Astrocyte of the hippocampus (primary cell): ENCODE measurements at places on chromosomes 12 and 14.
A peak's percentile ranks its signal among the peaks of the same experiment; 100 is the strongest.

- DNase-seq, result peak; percentile 34
These were observed 57.2 kb upstream of the MAX start for GRCh38 chr14:65159281-65160062.

GRCh38 chr12:9944391-9944790, 12.2 kb upstream of the CLEC2A start:
- DNase-seq, result no peak

DNA sequence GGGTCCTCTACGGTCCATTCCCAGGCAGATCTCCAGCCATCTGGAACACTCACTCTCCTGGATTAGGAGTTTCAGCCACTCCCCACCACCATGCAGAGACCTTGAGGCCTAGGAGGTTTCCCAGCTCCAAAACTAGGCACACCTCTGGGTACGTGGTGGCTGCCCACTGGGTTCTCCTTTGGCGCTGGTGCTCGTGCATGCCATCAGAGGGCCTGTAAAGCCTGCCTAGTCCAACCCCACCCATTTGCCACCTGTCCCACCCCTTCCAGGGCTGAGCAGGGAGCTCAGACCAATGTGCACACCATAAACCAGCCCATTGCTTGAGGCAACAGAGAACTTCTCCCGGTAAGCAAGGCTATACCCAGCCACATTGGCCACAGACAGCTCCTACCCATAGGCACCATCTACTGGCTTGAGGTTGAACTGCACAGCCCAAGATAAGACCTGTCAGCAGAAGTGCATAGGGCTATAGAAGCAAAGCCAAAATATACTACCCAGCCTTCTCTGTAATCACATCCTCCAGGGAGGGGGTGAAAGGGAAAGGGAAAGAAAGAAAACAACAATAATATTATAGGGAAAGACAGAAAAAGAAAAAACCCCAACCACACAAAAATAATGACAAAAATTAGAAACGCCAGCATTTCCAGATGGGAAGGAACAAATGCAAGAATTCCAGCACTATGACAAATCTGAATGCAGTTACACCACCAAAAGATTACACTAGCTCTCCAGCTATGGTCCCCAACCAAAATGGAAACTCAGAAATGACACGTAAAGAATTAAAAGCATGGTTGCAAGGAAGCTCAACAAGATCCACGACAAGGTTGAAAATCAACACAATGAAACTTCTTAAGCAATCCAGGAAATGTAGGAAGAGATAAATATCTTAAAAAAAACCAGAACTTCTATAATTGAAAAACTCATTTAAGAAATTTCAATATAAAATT, 111.9 kb upstream of the CCDC175 start:
- peak; percentile 76 for DNase-seq

- DNase-seq, result peak; percentile 80
These were observed 652 bp downstream of the BAZ1A start for GRCh38 chr14:34874386-34875030.

DNA sequence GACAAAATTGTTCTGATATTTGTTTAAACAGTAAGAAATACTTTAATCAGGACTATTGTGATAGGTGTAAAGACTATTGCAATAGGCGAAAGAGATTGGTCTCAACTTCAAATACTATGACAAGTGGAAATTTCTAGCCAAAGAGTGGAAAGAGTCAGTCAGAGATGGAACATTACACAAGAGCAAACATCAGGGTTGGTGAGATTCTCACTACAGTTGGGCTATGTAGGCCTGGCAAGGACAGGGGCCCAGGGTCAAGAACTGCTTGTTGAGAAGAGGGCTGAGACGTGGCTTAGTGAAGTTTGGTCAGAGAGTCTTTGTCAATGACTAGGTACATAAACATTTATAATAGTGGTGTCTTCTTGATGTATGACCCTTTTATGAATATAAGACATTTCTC, 19.4 kb downstream of the CAND1 start:
- no peak for DNase-seq

DNA sequence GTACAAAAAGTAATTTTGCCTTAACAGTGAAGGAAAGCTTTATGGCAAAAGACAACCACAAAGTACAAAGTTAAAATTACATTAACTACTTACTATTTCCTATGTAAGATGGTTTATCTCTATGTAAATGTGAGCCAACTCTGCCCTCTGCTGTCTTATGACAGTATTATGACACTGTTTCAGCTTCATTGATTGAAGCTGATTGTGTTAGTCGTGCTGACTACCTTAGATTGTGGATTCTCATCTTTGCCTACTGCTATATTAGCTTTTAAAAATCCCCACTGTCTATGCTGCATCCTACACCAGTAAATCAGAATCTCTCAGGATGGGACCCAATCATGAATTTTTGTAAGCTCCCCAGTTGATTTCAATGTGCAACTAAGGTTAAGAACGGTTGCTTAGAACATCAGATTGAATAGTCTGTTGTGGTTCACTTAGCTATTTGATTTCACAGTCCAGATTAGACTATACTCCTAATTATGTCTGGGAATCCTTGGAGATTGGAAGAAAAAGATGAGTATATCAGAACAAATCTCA, 12.2 kb upstream of the SPTB start:
- peak; percentile 71 for DNase-seq

GRCh38 chr14:61588419-61588901, 106.9 kb upstream of the HIF1A start:
- peak; percentile 47 for DNase-seq

DNA sequence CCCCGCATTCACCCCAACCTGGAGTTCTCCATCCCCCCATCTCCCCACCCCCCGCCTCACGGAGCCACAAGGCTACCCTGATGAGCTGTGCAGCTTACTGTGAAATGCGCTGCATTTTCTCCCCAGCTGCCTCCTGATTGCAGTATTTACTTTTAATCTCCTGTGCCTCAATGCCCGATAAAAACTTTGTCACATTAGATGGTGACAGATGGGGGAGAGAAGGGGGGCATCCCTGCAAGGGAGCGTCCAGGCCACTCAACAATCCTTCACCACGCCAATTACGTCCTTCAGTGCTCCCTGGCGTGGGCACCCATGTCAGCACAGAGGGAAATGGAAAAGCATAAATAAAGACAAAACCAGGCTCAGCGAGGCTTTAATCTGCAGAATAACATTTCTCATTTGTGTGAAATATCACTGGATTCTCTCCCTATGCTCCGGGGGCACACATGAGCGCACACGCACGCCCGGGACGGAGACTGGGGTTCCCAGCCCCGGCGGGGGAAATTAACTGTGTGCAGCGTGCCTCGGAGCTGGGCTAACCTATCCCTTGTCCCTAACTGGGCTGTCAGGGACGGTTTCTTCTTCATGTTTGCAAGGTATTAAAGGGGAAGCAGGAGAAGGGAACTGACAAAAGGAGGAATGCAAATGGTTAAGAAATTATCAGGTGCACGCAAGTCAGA, 186.7 kb upstream of the VASH1 start:
- DNase-seq, result no peak

- DNase-seq, result no peak
These were observed 44.2 kb downstream of the CLMN start for GRCh38 chr14:95275494-95275893.

GRCh38 chr14:93729993-93730392, 58.3 kb downstream of the PRIMA1 start:
- DNase-seq, result peak; percentile 21

DNA sequence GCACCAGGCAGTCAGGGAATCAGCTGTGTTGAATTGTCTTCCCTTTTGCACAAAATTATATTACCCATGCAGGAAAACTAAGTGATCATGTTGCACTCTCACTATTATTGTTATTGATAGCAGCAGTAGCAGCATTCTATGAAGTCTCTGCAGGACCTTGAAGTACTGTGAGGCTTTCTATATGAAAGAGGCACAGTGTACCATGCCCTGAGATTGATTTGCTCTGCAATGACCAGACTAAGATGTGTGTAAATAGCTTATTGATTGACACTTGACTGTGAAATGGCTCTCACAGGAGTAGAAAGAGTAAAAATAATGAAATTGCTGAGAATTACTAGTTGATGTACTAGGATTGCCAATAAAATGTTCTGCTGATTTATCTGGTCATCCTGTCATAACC, 99.9 kb downstream of the KICS2 start:
- DNase-seq, result no peak

- no peak for DNase-seq
These were observed 241.0 kb downstream of the EMP1 start for GRCh38 chr12:13437541-13437940.

- DNase-seq, result no peak
These were observed 283.7 kb downstream of the FBXL14 start for GRCh38 chr12:1310653-1311052.

DNA sequence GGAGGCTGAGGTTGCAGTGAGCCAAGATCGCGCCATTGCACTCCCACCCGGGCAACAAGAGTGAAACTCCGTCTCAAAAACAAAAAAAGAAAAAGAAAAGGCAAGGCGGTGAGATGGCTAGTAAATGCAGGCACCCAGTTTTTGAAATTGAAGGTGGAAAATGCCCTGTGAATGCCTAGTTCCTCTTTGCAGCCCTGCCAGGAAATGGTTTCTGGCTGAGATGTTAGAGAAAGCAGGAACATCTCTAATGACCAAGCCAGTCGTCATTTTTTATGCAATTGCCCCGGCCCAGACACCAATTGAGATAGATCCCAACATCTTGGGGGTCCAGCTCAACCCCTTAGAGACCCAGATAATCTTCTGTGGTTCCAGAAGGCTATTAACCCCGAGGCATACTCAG, 17.0 kb downstream of the SLC8A3 start:
- DNase-seq, result no peak

DNA sequence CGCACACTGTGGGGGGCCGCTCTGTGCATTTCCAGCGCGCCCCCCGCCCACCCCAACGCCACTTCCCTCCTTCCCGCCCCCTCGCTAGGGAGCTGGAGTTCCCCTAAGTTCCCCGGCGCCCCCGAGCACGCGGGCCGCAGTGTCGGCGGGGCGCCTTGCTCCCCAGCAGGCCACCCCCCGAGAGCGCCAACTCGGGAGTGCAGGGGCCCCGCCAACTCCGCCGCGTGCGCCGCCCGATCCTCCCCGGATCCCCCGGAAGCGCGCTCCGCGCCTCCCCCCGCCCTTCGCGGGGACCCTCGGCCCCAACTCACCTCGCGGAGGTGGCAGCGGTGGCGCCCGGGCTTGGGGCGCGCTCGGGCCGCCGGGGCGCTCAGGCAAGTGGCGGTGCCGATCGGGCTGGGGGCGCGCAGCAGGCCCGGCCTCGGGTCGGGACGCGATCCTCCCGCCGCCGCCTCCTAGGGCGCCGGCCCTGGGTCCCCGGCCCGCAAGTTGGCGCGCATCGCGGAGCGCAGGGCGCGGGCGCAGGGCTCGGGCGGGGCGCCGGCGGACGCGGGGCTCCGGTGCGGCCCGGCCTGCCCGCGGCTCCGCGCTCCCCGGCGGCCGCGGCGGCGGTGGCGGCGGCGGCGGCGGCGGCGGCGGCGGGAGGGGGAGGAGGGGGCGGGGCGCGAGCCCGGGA, at the start of gene NCOR2:
NCOR2 (minus strand) TSS at position 616 of the 676 bp plus-strand sequence. CDS start 72,361 bp downstream, outside the sequence.
- DNase-seq, result peak; percentile 66

DNA sequence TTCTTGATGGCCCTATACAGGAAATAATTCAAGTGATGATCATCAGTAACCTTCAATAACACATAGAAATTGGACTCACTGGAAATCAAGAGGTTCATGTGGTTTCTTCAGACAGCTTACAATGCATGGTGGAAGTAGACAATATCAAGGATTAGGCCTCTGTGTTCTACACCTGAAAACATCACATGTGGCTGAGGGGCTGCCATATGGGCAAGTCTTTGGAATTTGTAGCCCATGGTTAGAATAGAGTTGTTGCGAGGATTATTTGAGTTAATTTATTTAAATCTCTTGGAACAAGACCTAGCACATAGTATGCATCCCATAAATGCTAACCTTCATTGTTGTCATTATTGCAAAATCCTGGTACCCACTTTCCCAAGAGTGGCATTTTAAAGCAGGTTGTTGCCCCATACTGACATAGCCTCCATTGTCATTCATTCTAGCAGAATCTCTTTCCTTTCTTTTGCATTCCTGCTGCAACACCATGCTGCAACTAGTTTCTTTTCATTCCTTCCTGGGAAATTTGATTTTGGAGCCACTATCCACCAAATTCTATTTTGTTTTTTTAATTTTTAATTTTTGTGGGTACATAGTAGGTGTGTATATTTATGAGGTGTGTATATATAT, 352.7 kb upstream of the NAV3 start:
- DNase-seq, result no peak

DNA sequence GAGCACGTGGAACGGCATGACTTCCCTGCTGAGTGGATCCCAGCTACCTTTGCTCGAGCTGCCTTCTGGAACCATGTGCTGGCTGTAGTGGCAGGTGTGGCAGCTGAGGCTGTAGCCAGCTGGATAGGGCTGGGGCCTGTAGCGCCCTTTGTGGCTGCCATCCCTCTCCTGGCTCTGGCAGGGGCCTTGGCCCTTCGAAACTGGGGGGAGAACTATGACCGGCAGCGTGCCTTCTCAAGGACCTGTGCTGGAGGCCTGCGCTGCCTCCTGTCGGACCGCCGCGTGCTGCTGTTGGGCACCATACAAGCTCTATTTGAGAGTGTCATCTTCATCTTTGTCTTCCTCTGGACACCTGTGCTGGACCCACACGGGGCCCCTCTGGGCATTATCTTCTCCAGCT, 14.8 kb upstream of the ESPL1 start:
- no peak for DNase-seq

DNA sequence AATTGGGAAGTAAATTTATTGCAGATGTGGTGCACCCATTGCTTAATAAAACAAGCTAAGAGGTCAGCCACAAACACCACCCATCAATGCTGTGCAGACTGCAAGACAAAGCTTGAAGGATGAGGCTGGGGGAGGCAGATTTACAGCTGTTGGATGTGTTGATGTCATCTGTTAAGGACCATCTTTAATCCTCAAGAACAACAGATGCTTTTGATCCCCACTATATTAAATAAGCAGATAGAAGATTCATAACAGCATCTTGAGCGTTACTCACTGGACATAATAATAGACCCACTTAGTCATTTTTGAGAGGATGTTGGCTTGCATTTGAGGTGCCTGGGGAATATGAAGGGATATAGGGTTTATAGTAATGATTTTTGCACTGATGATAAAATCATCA, 58.8 kb downstream of the GPR68 start:
- no peak for DNase-seq

DNA sequence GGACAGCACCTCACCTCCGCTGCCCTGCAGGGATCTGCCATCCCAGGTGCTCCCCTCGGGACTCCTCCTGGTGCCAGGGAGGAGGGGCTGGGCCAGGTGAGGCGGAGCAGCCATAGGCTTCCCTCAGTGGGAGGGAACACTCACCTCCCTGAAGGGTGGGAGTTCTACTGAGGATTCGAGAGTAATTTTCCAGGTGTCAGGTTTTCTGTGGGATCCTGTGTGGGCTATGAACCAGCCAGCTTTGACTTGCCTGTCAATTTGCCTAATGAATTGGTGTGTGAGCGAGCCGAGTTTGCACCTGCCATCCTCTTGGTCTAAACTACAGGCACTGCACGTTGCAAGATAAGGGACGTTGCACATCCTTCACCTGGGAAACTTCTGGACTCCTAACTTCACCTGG, 50.3 kb downstream of the NOC4L start:
- DNase-seq, result no peak

DNA sequence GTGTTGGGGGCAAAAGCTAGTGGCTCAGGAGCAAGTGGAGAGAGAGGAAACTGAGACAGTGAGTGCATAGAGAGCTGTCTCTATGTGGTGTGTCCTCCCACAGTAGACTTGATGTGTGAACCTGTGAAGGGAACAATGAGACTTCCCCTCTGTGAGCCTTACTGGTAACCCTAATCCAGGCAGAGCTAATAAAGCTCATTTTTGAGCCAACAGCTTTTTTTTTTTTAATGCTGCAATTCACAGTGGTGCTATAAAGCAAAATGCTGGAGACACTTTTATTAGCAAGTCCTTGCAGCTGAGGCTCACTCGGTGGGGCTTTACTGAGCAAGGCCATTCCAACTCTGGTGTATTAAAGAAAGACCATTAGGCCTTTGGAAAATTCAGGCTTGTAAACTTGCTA, 26.9 kb downstream of the FBXW8 start:
- no peak for DNase-seq

- no peak for DNase-seq
These were observed 21.3 kb downstream of the SLC6A15 start for GRCh38 chr12:84891106-84891838.
